Caki2 (cell line): ENCODE measurements at places on chromosomes 5 and 9.

GRCh38 chr9:76191493-76191892 lies 202.7 kb downstream of the RFK start:
- no peak for DNase-seq

DNA sequence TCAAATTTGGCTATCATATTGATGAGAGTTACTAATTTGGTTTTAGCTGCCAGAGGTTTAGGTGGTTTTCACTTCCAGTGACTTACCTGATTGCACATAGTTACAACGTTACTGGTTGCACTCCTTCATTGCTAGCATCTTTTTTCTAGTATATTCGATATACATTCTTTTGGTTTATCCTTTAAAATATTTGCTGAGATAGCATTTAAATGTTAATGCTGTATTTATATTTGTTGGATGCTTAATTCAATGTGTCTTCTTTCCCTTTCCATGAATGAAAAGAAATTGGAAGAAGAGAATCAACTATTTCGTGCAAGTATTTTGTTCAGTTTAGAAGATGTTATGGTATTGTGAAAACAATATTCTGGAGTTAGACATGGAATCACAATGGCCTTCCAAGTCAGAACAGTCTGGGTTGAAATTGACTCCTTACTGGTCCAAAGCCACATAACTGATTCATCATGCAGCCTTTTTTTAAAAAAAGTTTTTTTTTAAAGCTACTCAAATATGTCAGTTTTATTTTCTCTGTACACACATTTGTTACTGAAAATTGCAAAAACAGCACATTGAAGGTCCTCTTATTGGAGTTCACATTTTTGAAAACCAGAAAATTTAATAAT lies 2.2 kb downstream of the SPIN1 start:
- no peak for DNase-seq

GRCh38 chr9:137174722-137175293 lies 3.0 kb upstream of the TMEM210 start:
- no peak for DNase-seq

GRCh38 chr9:114735704-114736103 lies 53.7 kb upstream of the TEX48 start:
- no peak for DNase-seq

DNA sequence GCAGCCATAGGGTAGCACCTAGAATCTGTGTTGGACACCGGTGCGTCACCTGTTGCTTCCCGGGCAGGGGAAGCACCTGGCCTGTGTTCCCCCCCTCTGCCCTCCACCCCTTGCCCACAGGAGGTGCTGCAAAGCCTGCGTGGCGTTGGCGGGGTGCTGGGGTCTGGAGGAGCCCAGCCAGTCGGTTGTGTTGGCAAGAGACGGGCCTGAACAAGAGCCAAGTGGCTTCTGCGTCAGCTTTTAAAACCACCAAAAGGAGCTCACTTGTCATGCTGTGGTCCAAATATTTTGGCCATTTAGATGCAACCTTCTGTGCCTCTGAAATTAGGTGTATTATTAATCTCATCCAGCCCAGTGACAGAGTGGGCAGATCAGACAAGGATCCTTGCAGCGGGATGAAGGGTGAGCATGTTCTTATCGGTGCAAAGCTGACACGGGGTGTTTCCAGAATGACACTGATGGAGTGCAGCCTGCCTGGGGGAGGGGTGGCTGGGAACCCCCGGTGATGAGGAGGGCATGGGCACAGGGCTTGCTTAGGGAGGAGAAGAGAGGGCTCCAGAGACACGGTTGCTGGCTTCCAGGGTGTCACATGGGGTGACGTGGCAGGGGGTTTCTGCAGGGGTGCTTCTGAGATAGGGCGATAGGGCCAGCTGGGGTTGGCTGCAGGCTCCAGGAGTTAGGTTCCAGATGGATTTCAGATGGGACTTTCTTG lies 9.7 kb upstream of the RXRA start:
- no peak for DNase-seq

GRCh38 chr5:68898951-68899471 lies 194.8 kb upstream of the SLC30A5 start:
- peak; percentile 2 for DNase-seq

DNA sequence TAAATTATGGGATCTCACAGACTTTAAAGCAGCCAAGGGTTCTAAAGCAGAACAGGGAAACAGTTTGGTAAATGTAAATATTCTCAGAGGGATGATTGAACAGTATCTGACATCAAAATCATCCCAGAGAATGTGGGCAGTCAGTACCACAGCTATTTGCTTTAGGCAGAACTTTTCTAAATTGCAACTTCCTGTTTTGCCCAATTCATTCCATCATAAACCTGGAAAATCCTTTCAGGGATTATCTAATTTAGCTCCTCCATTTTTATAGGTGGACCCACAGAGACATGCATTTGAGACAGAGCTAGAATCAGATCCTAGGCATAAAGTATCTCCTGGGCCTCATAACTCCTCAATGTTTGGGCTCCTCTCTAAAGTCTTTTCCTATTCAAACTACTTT lies 12.4 kb downstream of the NR6A1 start:
- DNase-seq = no peak

DNA sequence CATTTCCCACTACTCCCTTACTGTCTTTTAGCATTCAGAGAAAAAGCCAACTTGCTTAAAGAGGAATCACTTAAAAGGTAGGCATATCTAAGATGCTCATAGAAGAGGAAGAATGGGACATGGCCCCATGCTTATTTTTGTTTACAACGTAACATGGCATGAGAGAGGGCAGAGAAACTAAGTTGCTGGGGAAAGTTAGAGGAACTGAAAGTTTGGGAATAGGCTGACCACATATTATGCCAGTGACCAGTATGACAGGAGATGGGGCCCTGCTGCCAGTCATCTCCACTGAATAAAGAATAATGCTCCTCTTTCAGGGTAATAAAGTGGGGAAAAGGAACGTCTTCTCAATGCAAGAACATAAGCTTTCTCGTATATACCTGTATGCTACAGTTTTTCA lies 1.9 kb downstream of the PLPP6 start:
- no peak for DNase-seq
